Hepatocyte (in vitro differentiated cells): ENCODE measurements at places on chromosomes 12 and 14.
A peak's percentile ranks its signal among the peaks of the same experiment; 100 is the strongest.

GRCh38 chr12:42749239-42749638, 159.7 kb upstream of the PRICKLE1 start:
- DNase-seq, result no peak

- no peak for DNase-seq
These were observed 532 bp downstream of the NOC4L start for GRCh38 chr12:132144810-132145168.

DNA sequence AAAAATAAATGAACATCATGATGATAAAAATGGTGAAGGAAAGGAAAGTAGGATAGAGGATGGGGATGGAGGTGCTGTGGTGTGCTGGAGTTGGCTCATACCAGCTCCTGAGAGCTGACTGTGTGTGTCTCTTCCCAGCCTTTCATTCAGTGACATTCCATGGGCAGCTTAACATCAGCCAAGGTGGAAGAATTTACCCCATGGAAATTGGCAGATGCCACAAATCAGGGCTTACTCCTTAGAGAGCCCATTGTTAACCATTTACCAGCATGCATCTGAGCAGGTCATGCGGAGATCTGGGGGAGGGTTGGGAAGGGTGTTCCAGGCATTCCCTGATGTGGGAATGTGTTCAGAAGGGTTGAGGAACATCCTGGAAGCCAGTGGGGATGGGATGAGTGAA, 164.7 kb upstream of the MYL2 start:
- DNase-seq, result no peak

- DNase-seq, result no peak
These were observed 6.7 kb downstream of the NR4A1 start for GRCh38 chr12:52057638-52058576.

- no peak for DNase-seq
These were observed 92.7 kb downstream of the MED13L start for GRCh38 chr12:116184763-116185162.

DNA sequence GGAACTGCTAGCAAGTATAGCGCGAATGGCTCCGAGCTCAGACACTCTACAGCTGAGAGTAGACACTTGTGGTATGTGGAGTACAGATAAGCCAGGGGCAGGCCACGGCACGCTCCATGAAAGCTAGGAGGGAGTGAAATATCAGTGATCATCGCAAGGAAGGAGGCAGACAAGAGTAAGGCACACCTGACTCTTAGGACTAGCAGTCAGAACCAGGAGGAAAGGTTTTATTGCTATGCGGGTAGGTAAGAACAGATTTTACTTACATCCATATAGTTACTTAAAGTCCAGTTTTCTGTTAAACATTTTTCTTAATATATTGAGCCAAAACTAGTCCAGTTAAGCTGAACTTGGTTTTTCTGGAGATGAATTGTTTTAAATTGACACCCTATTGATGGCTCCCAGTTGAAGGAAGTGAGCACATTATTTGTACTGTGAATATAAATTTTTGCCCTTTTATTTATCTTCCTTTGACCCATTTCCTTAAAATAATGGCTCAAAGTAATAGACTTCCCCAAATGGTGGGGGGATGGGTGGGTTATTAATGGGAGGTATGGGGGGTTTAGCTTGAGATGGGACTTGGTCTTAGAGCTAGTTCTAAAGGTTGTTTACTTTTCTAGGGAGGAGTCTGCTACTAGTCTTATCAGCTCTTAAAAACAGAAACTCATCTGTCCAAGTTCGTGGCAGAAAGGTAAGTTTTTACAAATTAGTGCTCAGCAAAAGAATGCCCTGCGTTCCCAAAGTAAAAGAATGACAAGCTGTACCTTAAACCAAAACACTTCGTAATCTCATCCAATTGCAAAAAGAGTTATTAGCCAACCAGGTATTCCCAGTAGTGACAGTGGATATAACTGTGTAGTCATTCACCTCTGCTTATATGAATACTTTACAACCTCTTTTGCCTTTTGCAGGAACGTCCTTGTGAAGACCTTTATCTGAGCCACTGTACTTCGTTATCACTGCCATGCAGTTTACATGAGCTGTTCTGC, 5.8 kb downstream of the HNRNPA1 start:
- DNase-seq, result peak; percentile 50

DNA sequence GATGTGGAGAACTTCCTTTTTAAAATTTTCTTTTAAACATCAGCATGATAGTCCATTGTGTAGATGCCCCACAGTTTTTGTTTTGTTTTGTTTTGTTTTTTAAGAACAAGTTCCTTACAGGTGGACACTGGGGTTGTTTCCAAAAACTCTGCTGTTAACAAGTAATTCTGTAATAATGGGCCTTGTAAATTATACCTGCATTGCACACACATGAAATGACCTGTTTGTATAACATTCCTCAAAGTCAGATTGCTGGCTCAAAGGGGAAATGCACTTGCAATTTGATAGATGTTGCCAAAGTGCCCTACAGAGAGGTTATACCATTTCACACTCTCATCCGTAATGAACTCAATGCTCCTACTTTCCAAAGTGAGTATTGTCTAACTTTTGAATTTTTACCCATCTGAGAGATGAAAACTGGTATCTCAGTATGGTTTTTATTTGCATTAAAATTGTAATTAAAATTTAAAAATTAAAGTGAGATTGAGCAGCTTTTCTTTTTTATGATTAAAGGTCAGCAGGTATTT, 89.2 kb downstream of the SPPL3 start:
- DNase-seq, result no peak

GRCh38 chr12:52037248-52037861, 13.9 kb upstream of the NR4A1 start:
- DNase-seq, result peak; percentile 77

GRCh38 chr12:25578411-25579143, 25.5 kb upstream of the LMNTD1 start:
- no peak for DNase-seq

DNA sequence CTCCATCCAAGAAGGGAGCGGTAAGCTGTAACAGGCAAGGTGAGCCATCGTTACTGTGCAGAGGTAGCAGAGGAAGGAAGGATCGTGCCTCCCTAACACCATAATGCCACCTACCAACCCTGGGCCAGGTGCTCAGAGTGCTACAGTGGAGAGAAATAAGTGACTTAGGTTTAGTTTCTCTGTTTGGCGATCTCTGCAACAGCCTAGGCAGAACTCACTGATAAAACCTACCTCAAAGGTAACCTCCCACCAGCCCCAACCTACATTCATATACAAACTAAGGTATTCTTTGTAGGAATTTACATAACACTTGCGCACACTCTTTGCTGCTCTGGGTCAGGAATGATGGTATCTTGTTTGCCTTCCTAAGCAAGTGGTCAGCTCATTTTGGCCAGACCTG, 93.4 kb upstream of the TMEM132D start:
- DNase-seq, result no peak

DNA sequence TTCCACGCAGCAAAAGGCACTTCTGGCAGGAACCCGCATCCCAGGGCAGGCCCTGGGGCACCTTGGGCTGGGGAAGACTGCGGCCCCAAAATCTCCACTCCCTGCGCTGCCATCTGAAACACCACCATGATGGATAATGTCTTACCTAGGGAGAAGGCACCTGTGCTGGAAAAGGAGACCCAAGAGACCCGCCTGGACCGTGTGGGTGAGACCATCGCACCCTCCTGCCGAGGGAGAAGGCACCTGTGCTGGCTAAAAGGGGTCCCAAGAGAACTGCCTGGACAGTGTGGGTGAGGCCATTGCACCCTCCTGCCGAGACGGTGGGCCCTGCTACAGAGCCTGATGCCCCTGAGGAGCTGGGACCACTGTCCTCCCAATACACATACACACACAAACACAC, 24.8 kb upstream of the INF2 start:
- DNase-seq, result no peak

DNA sequence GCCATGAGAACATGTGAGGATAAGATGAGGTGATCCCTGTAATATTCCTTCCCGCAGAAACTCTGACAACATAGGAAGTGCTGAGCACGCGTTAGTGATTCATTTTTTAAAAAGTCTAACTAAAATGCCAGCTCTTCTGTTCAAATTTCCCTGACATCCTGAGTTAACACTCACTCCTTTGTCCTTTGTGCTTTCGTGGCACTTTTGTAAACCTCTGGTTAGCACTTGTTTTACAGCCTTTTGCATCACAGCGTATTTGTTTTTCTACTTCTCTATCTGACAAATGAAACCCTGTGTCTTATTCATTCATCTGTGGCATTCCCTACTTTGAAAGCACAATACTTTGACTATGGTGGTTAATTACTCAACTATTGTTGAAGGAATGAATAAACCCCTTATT, 313.6 kb downstream of the NUAK1 start:
- no peak for DNase-seq

DNA sequence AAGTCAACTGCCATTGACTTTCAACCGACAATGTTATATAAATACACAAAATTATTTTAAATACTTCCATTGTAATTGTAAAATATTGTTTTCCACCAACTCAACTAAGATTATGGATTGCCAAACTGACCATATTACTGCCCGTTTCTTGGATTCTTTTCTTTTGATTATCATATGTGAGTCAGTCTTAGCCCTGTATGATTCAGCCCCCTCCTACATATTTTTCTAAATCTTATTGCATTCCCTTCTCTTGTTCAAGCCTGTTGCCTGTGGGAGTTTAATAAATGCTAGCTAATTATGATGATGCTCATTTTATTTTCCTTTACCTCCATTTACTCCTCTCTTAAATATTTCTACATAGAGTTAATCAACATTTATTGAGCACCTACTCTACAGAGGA, 6.8 kb downstream of the RASSF9 start:
- no peak for DNase-seq

DNA sequence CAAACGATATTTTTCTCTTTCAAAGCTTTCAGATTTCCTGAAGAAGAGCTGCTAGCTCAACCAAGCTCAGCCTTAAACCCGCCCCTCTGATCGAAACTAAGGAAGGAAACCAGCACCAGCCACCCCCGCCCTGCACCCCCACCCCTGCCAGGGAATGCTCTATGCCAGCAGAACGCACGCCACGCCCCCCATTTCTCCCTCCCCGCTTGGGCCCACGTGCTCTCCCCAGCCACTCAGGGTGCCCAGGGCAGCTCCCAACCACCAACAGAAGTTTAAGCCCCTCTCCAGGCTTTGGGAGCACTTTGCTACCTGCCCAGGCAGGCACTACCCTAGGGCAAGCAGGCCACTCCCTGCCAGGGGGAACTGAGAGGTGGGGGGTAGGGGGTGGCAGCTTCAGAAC, 18.8 kb upstream of the KRT78 start:
- DNase-seq, result no peak

DNA sequence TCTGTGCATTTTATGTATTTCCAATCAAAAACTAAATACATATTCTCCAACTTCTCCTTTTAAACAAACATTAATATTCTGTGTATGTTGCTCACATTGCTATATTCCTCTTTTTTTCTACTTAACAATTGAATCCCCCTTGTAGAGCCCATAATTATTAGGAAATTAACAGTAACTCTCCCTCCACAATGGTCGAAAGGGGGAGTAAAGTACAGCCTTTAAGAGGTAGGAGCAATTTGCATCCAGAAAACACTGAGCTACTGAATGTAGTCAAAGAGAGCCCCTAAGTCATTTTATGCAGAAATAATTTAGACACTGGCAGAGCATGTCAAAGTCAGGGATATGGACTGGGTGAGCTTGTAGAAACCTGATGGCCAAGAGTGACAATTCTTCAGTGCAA, 57.2 kb upstream of the SCN8A start:
- DNase-seq, result no peak

GRCh38 chr14:59358784-59359183, 106.4 kb downstream of the GPR135 start:
- no peak for DNase-seq

DNA sequence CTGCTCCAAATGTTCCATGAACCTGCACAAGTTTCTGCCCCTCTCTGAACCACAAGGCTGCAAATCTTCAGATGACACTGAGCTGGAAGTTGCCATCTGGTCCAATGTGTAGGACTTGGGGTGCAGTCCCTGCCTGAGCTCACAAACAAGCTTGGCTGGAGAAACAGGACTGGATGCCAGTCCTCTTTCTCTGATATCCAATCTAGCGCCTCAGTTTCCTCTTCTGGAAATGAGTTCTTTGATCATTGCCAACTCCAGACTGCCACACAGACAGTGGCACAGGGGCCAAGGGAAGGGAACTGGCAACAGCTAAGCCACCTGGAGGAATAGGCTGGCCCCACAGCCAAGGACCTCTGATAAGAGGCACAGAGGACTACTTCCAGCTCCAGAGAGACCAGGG, 15.5 kb downstream of the CMKLR1 start:
- no peak for DNase-seq

- DNase-seq, result no peak
These were observed 260.4 kb upstream of the PPFIA2 start for GRCh38 chr12:82019533-82019932.

DNA sequence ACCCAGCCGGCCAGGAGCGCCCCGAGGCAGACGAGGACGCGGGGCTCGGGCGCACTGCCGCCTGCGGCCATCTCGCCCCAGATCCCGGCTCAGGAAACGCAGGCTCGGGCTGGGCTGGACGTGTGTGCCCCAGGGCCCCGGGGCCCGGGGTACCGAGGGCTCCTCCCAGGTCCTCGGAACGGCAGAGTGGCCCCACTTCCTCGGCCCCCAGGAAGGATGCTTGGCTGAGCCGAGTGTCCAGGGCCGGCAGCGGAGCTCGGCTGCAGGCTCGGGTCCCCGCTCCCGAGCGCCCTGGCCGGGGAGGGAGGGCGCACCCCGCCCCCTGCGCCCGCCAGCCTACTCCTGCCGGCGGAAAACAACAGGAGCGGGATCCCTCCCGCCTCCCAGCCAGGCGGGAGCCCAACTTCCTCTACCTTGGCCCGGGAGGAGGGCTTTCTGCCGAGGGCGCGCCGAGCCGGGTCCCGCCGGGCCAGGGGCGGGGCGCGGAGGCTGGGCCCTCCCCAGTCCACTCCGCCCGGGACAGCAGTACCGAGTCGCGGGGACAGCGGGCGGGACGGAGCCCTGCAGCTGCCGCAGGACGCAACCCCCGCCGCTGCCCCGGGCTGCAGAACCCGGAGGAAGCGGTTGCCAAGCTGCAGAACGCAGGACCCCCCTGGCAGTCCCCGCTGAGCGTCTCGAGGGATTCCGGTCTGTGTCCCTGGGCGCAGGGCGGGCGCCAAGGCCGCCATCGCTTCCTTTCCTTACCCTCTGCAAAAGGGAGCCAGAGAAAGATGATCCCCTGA, at the start of gene VSIG10:
Gene VSIG10, minus strand, starts transcription at position 411 of the 782 bp plus-strand sequence. Its CDS starts 340 bp downstream, at position 71.
- peak; percentile 84 for DNase-seq

- DNase-seq, result peak; percentile 52
These were observed 934 bp upstream of the TAPBPL start for GRCh38 chr12:6450869-6451347.

GRCh38 chr12:11717519-11717961, 68.1 kb downstream of the ETV6 start:
- DNase-seq, result peak; percentile 46

- DNase-seq, result no peak
These were observed 102.8 kb upstream of the FGD4 start for GRCh38 chr12:32296567-32296966.
